Activated CD8-positive, alpha-beta memory T cell treated with anti-CD3 and anti-CD28 coated beads, Interleukin-2, amount 10 ng/mL, durations not matched to agents 7 days and 5 days (primary cell): ENCODE measurements at places on chromosomes 6 and 20. TPM values are rescaled to one million over a fixed set of nuclear protein-coding genes. Genes with fewer than 3 reads are reported as not detected.

GRCh38 chr6:52536424-52536916 is 40.4 kb downstream of the TRAM2 start:
- no peak for DNase-seq

DNA sequence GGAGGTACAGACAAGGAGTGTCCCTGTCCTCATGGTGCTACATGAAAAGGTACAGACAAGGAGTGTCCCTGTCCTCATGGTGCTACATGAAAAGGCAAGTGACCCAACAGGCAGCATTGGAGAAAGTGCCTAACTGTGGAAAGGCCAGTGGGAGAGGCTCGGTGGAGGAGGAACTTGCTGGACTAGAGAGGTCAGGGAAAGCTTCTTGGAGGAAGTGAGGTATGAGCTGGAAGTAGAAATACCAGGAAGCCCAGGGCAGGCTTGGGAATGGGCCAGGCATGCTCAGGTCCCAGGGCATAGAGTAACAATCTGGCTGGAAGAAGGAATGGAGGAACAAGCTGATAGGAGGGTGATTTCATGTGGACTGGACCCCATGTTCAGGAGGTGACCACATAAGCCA is 59.8 kb upstream of the FNDC1 start:
- DNase-seq, result peak; percentile 39

DNA sequence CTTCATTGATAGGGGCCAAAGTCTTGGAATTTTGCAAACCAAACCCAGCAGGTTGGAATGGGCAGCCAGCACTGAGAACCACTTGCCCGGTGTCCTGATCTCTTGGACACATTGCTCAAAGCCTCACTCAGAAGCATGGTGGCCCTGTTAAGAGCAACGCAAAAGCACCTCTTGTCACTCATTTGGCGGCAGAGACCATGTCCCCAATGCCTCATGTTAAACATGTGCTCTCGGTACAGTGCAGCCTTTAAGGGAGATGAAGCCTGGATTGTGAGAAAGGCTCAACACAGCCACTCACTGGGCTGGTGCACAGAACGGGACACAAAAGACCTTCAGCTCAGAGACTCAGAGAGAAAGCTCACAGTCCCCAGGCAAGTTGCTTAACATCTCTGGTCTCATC is 298.4 kb upstream of the PRDM1 start:
- DNase-seq, result no peak

Gene DCDC2
- total RNA-seq, result not detected

Gene LPA
- total RNA-seq, result not detected
